ENCODE measurements at places on chromosomes 16 and 17. TPM values are rescaled to one million over a fixed set of nuclear protein-coding genes. Genes with fewer than 3 reads are reported as not detected.

- DNase-seq: no peak
- H3K36me3 ChIP-seq: no peaks in the 10 kb centered on the region
- H3K27me3 ChIP-seq: peaks cover 10% of the 10 kb centered on the region
- H3K4me3 ChIP-seq: no peak overlapping the region
- H3K4me1 ChIP-seq: peaks cover 10% of the 10 kb centered on the region
These were observed 7.5 kb downstream of the C1QTNF8 start for GRCh38 chr16:1088295-1089170.

GRCh38 chr17:10745231-10745630 is 15.4 kb upstream of the TMEM220 start:
- no peak overlapping the region for H3K4me3 ChIP-seq
- no peaks in the 10 kb centered on the region for H3K27me3 ChIP-seq
- H3K27ac ChIP-seq: peak overlapping the region; percentile 40
- no peaks in the 10 kb centered on the region for H3K36me3 ChIP-seq

- H3K27me3 ChIP-seq: no peaks in the 10 kb centered on the region
- H3K36me3 ChIP-seq: no peaks in the 10 kb centered on the region
- H3K4me1 ChIP-seq: peaks cover 4% of the 10 kb centered on the region
- no peak for DNase-seq
- peak overlapping the region; percentile 95 for H3K27ac ChIP-seq
- no peak overlapping the region for H3K4me3 ChIP-seq
These were observed 23.2 kb downstream of the MXRA7 start for GRCh38 chr17:76687298-76688164.

DNA sequence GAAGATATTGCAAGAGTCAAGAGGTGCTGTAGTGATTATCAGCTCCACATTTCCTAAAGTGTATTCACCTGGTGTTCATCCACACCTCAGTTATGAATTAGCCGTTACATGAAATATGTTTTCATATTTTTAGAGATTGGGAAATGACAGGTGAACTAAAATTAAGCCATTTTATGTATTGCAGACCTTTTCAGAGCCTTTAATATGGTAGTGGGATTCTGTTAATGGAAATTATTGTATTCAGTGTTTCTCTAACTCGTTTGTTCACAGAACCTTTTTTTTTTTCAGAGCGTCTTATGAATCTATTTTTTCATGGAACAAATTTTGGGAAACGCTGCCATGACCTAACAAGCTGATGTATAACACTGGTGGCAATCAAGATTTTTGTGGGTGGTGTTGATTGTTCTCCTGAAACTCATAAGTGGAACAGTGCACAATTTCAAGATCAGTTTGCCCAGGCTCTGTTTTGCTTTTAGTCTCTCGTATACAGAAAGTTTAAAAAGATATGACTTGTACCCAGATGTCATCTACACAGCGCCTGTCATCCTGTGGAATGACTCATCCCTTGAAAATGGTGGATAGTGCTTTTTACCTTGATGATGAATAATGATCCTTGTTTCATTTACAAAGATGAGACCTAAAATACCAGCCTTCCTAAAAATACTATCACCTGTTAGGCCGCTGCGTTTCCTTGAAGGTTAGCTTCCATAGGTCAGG is 88.8 kb downstream of the ARHGAP44 start:
- H3K4me3 ChIP-seq: no peak overlapping the region
- H3K27ac ChIP-seq: no peak overlapping the region
- no peaks in the 10 kb centered on the region for H3K4me1 ChIP-seq
- DNase-seq: no peak

CDH3 gene
- total RNA-seq: 0.32 TPM

CCL17 gene
- total RNA-seq: not detected

TNFAIP1 gene
- 15.5 TPM for total RNA-seq

CXCL16 gene
- 18.6 TPM for total RNA-seq
